ENCODE measurements at places on chromosomes 1 and 21.

GRCh38 chr1:235275223-235275622, 52.8 kb downstream of the ARID4B start:
- DNase-seq = no peak

- no peak for DNase-seq
Measured at GRCh38 chr1:226688056-226688748, 50.9 kb downstream of the ITPKB start.

DNA sequence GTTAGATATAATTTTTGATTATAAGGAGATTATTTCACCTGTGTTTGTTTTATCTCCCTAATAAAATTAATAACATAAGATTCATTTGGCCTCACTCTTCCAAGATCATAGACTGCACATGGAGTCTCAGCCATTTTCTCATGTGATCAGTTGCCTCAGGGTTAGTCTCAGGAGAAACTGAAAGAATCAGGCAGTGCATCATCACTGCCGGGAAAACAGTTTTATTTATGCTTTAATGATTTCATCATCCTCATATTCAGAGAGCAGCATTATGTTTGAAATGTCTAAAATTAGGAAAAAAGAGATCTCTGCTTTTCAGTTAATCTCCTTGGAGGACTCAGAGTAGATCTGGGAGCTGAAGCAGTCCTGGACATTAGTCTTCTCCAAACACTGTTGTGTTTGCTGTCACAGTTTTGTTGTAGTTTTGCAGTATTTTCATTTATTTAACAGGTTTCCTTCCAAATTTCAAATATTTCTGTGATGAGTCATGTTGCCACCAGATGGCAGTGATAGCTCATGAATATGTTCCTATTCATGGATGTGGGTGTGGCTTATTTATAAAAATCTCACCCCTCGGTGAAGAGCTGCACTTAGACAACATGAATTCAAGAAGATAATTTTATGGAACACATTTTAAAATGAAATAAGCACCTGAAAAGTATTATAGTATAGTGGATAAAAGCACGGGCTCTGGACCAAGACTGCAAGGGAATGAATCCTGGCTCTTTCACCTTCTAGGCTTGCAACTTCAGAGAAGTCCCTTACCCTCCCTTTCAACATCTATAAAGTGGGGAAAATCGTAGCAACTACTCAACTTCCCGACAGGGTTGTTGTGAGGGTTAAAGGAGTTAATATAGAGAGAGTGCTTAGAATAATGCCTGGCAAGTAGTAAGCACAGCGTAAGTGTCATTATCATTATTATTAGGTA, 31.2 kb downstream of the CHD1L start:
- DNase-seq = no peak

GRCh38 chr1:150574260-150575071, 4.9 kb downstream of the MCL1 start:
- DNase-seq = no peak

GRCh38 chr1:207020065-207020708, 12.4 kb downstream of the C1orf116 start:
- DNase-seq = no peak

DNA sequence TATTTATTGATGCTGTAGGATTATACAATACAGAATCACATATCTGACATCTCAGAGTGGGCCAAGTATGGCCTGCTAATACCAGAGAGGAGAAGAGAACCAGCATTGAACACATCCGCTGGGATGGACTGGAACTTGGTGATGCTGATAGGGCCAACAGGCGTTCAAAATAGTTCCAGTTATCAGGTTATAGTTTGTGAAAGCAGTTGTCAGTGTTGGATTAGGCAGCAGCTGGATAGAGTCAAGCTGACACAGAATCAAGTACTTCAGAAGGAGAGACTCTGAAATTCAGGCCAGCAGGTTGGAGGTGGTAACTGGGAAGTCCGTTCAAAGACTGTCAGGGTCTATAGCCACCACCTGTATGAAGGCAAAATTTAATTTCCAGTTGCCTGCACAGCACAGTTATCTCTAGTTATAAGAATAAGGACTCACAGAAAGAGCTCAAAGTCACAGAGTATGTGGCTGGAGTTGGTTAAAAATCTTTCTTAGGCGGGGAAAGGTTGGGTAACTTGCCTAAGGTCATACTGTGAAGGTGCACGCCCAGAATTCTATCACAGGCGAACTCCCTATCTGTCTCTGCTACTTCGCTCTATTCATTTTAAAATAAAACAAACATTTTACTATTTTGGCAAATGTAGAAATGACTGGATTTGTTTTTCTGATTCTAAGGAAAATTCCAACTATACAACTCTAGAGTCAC, 9.9 kb upstream of the DIPK1A start:
- DNase-seq = no peak

DNA sequence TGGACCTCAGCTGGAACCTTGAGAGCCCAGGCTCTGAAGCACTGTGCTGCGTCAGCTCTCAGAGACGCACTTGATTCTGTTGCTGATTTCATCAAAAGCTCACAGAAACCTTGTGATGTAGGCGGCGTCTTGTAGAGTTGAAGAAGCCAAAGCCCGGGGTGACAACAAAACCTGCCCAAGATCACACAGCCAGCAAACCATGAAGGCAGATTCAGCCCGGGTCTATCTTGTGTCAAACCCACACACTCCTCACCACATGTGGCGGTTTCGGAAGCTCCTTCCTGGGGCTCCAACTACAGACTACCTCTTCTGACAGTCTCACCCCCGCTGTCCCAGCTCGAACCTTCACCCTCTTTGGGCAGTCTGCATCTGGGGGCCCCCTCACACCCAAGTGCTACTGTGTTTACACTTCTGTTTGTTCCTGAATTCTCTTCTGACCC, 50.4 kb downstream of the TENT5C start:
- peak; percentile 63 for DNase-seq

DNA sequence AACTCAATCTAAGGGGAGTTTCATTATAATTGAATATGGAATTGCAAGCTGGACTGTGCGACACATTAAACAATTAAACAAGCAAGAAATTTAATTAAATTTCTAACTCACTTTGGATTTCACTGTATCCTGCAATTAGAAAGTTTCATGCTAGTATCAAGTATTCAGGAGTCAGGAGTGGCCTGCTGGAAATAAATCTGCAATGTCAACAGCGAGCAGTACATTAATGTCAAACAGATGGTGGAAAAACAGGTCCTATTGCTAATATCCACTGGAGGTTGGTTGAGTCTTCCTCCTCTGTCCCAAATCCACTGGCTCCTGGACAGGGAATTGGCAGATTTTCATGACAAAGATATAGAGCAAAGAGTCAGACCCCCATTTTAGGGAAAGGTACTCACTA, 237.1 kb downstream of the VAV3 start:
- DNase-seq = no peak

GRCh38 chr1:186082235-186082937, 292.7 kb downstream of the TPR start:
- no peak for DNase-seq

GRCh38 chr1:212561501-212561931, 47.0 kb upstream of the ATF3 start:
- no peak for DNase-seq

GRCh38 chr21:31753949-31754707, 22.2 kb upstream of the SCAF4 start:
- no peak for DNase-seq

- no peak for DNase-seq
Measured at GRCh38 chr1:115436596-115436995, 98.5 kb upstream of the NGF start.

- no peak for DNase-seq
Measured at GRCh38 chr1:10779201-10779600, 17.2 kb downstream of the CASZ1 start.

DNA sequence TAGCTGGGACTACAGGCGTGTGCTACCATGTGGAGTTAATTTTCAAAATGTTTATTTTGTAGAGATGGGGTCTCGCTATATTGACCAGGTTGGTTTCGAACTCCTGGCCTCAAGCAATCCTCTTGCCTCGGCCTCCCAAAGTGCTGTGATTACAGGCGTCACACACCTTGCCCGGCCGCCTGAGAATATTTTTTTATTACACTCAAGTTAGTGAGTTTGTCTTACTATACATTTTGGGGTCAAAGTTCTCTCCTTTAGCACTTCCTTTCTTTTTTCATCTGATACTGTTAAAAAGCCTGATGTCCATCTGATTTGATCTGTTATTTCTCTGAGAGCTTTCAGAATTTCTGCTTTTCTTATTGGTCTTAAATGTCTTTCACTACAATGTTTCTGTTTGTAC, 128.8 kb downstream of the KIAA0319L start:
- no peak for DNase-seq

DNA sequence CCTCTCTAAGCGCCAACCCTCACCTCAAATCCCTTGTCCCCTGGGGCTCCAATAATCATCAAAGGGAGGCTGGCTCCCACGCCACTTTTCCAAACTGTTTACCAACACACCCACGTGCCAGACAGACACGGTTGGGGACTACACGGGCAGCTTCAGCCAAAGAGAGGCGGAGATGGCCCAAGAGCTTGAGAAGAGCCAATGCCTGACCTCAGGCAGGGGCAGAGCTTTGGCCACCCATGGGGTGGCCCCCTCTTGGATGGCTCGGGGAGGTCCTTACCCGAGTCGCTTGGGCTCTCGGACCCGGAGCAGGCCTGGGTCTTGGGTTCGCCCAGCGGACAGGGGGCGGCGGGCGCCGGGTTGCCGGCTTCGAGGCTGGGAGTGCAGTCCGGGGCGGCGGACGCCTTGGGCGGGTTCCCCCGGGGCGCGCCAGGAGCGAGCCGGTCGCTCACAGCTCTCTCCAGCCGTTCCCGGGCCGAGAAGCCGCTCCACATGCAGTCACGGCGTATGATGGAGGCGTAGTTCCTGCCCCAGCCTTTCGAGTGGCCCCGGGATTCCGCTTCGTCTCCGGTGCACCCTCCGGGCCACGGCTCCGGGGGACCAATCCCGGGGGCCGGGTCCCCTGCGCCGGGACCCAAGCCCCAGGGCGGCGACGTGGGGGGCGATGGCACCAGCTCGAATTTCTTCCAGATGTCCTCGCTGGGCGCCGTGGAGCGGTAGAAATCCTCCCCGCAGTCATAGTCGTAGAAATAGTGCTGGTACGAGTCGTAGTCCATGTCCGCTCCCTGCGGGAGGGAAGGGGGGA, 854 bp downstream of the MYCL start:
- no peak for DNase-seq

DNA sequence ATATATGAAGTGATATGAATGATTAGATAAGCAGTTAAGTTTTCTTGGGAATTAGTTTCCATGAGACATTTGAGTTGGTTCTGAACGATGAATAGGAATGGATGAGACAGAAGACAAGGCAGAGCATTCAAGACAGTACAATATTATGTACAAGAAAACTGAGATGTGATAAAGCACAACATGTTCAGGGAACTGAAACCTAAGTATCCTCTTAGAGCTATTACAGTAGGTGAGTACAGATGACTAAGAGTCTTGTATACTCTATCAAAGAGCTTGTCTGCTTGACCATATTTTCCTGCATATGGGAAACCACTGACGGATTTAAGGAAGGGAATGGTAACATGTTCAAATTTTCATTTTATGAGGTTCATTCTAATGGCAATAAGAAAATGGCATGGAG, 61.6 kb downstream of the NME7 start:
- DNase-seq = no peak

- DNase-seq = no peak
Measured at GRCh38 chr1:85366391-85367170, 90.1 kb upstream of the BCL10 start.

- DNase-seq = no peak
Measured at GRCh38 chr1:42956739-42957138, 1.9 kb downstream of the SLC2A1 start.

- DNase-seq = no peak
Measured at GRCh38 chr1:14947421-14947820, 206.1 kb upstream of the TMEM51 start.

DNA sequence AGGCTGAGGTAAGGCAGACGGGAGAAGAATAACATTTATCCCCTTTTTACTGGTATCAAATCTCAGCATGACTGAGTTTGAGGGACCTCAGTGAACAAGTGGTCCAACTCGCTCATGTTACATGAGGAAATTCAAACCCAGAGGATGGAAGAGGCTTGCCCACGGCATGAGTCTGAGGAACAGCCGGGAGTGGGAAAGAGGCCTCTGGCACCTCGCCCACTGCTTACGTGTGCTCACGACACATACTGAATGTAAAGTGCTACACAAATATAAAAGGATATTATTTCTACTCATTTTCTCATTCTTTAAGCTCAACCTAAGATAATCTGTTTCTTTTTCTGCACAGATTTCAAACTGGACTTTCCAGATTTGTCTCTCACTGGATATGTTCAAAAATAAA, 14.7 kb downstream of the BEND5 start:
- no peak for DNase-seq

- DNase-seq = no peak
Measured at GRCh38 chr1:36223381-36223995, 755 bp upstream of the THRAP3 start.

DNA sequence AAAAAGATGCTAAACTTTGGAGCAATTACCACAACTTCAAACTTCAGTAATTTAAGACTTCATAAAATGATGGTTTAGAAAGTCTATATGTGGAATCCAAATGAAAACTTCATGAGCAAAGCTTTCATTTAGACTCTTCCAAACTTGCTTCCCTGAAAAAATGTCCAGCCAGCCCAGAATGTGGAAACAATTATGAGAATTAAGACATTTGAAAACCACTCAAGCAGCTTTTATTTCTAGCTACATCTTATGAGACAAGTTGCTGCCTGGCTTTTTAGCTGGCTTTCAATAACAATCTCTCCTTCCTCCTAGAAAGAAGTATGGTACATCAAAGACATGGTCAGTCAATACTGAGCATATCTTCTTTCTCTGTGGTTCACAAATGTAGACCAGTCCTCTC, 21.8 kb downstream of the LPAR3 start:
- no peak for DNase-seq

GRCh38 chr21:15539376-15539775, 190.4 kb upstream of the USP25 start:
- no peak for DNase-seq

DNA sequence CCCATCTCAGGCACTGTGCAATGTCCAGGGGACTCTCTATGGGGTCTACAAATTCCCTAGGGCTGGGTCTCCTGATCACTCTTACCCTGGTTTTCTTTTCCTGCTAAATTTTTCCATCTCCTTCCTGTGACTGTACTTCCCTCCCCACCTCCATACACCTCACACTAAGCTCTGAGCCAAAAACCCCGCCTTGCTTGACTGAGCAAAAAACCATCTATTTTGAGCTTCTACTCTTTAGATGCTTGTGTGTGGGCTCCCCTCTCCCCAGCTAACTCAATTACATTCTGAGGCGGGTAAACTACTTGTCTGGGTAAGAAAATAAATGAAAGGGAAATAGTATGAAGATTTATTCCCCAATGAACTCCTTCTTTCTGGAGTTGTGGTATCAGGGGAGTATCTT, 187.9 kb downstream of the PTPRU start:
- DNase-seq = no peak

- DNase-seq = no peak
Measured at GRCh38 chr1:150372580-150372979, 8.6 kb downstream of the RPRD2 start.

GRCh38 chr1:245578771-245579170, 424.0 kb downstream of the KIF26B start:
- no peak for DNase-seq

- no peak for DNase-seq
Measured at GRCh38 chr1:56417646-56418045, 161.7 kb downstream of the PLPP3 start.

All from stimulated activated CD8-positive, alpha-beta memory T cell treated with anti-CD3 and anti-CD28 coated beads, Interleukin-4, amount 100 ng/mL, for 4 hours (primary cell).